ENCODE measurements at places on chromosomes 6 and 20.

GRCh38 chr6:106431405-106431804 is 70.9 kb downstream of the CRYBG1 start:
- no peak for DNase-seq

DNA sequence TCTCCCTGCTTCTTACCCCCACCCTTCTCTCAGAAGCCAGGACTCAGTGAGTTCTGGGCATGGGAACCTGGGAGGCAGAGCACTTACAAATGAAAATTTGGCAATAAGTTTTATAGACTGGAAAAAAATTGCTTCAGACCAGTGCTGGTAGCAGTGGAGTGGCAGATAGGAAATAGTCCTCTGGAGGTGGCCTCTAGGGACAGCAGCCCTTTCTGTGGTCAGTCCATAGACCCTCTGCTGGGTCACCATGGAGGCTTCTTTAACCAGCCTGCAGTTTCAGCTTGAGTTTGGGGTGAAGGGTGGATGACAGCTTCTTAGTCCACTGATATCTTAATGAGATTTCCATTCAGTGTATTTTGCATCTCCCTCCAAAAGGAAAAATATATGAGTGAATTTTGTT is 179.1 kb downstream of the ARID1B start:
- DNase-seq: no peak

- DNase-seq: no peak
Observed at GRCh38 chr6:103042336-103042735, 1648.8 kb downstream of the GRIK2 start.

GRCh38 chr20:32886652-32887051 is 27.9 kb downstream of the EFCAB8 start:
- DNase-seq: no peak

DNA sequence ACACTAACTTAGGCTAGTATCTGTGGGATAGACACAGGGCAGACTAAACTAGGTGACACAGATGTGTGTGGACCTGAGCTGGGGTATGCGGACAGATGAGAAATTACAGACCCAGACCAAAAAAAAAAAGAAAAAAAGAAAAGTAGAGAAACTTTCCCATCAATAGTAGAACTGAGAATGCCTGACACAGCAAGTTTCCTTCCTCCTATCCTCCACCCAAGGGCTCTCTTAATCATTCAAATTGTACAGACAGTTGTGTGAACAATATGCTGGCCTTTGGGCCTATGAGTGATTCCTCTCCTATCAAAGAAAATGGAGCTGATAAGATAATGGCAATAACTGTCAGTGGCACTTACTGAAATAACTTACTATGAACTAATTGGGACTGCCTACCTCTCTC is 226.7 kb upstream of the PRDM1 start:
- no peak for DNase-seq

GRCh38 chr6:23873161-23873560 is 252.9 kb upstream of the NRSN1 start:
- DNase-seq: no peak

DNA sequence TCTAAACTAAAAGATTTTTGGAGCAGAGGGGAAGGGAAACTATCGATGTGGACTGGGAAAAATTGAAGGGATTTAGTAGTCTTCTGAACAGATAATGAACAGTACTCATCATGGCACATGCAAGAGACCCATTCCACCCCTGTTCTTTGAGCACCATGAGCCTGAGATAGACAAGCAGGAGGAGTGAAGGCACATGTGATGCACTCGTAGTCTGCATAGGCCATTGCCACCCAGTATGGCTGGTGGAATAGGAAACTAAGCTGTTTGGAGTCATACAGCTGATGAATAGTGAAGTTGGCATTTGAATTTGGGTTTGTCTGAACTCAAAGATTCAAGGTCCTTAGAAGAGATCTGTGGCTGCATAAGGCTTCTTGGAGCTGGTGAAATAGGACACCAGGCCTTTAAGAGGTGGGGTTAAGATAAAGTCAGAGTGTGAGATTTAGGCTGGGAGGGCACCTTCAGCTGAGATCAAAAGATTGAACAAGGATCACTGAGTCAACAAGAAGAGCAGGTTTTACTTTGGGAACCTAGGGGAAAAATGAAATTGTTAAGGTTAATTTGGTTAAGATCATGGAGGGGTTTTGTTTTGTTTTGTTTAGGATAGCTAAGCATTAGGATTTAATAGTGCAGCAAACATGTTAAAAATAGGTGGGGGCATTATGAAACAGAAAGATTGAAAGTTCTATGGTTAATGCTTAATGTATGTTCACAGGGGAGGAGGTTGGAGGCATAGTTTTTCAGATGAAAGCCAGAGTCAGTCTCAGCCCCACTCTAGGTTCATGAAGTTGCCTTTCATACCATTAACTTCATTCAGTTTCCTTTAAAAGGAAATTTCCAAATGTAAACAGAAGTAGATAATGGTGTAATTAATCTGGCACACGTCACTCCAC is 148.8 kb downstream of the ARID1B start:
- no peak for DNase-seq

DNA sequence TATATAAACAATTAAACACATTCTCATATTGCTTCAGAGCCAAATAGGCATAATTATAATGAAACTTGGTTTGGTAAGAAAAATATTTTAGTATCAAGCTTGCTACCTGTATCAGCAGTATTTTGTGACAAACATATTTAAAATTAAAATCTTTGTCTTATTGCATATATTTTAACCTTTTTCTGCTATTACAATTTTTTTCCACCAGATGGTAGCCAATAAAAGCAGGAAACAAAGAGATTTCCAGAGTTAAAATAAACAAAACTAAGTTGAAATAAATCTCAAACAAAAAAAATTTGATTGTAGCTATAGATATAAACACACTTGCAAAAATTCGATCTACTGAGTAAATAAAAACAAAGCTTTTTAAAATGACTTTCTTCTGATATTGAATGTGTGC is 491.3 kb upstream of the GJE1 start:
- no peak for DNase-seq

DNA sequence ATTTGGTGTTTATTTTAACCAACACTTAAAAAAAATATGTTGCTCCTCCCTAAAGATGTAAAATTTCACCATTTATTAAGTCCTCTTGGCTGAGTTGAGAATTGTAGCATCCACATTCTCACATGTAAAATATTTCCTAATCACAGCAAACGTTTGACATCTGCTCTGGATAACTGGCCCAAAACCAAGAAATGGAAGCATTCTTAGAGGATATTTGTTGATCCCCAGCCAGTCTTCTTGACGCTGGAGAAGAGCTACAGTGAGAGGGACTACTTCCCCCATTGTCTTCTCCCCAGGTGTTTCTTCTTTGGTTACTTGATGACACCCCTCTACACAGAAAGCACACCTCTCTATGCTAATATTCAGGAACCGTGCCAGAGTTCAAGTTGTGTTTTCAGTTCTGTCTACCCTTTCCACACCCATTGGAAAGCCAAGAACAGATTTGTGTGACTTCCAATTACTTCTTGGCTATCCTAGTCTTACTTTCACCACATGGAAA is 454.5 kb upstream of the JAG1 start:
- DNase-seq: no peak

DNA sequence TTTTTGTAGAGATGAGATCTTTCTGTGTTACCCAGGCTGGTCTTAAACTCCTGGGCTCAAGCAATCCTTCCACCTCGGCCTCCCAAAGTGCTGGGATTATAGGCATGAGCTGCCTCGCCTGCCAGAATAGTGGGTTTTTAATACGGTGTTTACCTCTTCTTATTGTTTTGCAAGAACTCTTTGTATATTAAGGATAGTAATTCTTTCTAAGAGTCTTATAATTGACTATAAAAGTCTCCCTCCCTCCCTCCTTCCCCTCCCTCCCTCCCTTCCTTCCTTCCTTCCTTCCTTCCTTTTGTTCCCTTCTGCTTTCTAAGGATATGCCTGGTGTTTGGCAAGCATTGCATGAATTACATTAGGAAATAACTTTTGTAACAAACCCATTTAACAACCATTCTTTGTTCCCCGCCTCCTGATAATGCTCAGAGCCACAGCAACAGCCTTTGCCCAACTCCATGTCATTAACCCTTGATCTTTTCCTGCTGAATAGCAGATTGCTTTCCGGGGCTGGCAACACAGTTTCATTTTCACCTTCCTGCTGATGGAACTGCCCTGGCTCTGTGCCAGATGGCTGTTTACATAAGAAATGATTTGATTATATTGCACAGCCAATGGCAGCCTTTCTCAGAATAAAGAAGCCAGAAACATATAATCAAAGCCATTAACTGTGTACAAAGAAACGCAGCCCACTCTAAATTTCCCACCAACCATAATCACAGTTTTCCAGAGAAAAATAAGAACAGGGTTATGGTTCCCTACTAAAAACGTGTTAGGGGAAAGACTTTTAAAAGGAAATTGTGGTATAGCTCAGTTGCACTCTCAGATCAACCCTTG is 143.7 kb upstream of the PTPN1 start:
- no peak for DNase-seq

Measured in Ammon's horn (tissue), 1 donor.